Right lung (tissue), 10 donors: ENCODE measurements at places on chromosomes 3 and 15.

- no peak for DNase-seq
These were observed 25.9 kb downstream of the RAD18 start for GRCh38 chr3:8937064-8938020.

- DNase-seq = no peak
These were observed 259.0 kb downstream of the MEX3B start for GRCh38 chr15:81786776-81787175.

GRCh38 chr15:59570315-59570714 is 41.3 kb upstream of the GCNT3 start:
- no peak for DNase-seq

DNA sequence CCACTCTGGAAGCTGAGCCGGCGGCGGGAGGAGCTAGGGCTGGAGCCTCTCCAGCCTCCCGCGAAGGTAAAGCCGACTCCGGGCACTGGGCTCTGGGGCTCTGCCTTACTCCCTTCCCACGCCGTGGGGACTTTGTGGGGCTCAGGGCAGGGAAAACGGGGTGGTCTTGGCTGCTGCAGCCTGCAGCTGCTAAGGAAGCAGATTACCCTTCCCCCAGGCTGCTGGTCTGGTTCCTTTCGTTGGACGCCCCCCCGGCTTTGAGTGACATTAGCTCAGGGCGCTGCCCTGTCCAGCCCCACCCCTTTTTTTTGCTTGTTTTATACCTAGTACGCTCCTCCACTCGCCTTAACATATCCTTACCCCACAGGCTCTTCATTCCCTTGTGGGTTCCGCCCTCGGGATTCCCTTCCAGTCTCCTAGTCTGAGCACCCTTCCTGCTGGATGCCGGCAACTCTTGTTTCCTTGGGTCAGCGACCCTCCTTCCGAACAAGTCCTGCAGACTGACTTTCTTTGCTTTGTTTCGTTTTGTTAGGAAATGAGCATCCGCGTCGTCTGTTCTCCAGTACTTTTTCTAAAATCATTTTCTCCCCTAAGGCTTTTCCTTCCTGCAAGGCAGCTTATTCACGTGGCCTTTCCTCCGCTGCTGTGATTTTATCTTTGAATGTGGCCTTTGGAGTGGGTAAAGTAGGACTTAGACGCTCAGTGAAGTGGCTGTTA is 551 bp downstream of the DNAJC13 start:
- peak; percentile 55 for DNase-seq

- no peak for DNase-seq
These were observed 32.3 kb downstream of the RPN1 start for GRCh38 chr3:128618398-128618726.

DNA sequence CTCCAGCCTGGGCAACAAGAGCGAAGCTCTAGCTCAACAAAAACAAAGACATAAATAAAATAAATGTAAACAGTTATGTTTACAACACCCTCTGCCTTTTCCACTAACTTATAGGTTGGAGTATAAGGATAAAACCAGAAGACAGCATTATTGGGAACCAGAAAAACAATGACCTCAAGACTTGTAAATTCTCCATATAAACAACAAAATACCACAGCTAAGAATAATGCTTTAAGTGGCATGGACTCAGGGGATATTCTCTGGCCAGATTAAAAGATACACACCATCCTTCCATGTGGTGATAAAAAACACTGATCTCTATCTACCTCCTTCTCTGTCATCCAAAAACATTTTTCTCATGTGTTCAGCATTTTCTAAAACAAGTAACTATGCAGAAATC is 500.6 kb downstream of the MAGI1 start:
- no peak for DNase-seq

- DNase-seq = no peak
These were observed 103.9 kb downstream of the MME start for GRCh38 chr3:155184011-155184410.

DNA sequence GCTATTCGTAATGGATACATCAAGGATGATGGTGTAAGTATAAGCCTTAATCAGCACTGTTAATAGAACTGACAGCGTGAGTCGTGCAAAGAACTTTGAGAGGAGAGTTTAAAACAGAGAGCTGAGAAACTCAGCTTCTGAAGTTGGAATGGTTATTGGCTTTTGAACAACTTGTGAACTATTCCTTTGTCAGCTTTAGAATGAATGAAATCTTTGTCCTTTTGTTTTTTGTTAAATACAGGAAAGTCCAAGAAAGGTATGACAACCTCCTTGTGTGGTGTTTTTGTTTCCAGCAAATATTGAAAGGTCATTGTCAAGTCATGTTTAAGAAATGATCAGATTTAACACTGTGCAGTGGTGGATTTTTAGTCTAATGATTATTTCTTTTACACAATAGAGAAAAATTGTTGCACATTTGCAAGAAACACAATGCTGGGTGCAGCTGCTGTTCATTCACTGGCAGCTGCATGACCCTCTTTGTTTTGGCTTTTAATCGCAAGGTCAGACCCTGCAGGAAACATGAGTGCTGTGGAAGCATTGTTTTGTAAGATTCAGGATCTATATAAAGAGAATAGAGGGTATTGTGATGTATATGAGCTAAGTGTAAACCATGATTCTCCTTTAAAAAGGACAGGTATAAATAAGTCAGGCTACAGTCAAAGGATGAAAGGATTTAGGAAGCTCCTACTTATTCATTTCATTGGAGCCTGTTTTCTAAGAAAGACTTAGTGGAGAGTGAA is 21.7 kb upstream of the ABHD10 start:
- no peak for DNase-seq
